Upper lobe of left lung (tissue), 6 donors: ENCODE measurements at places on chromosomes 7 and 10. TPM values are rescaled to one million over a fixed set of nuclear protein-coding genes. Genes with fewer than 3 reads are reported as not detected.

GRCh38 chr10:121121462-121121861, 270.3 kb downstream of the WDR11 start:
- H3K36me3 ChIP-seq = no peaks in the 10 kb centered on the region
- no peak overlapping the region for H3K27ac ChIP-seq
- H3K4me1 ChIP-seq = no peaks in the 10 kb centered on the region
- DNase-seq = no peak

DNA sequence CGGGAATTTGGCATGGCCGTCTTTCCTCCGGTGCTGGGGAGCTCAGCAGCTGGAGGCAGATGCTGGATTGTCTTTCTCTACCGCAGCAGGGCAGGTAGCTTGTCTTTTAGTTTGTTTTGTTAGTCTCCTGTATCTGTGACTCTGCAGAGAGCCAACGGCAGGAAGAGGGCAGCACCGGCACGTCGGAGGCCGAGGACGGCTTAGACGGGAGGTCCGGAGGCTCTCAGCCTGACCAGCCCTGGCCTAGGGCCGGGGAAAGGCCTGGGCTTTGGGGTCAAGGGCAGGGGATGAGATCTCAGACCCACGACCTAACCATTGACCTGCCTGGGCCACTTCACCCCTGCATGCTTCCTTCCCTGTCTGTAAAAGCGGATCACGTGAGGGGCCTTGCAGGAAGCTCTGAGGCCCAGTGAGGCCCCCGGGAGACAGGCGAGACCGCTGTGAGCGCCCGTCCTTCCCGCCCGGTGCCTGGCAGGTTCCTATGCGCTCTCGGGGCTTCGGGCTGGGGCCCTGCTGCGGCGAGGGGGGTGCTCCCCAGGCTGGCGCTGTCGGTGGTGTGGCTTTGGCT, 72.7 kb downstream of the LHPP start:
- H3K4me1 ChIP-seq = peaks cover 9% of the 10 kb centered on the region
- H3K36me3 ChIP-seq = no peaks in the 10 kb centered on the region
- no peaks in the 10 kb centered on the region for H3K27me3 ChIP-seq
- peak; percentile 83 for DNase-seq
- no peak overlapping the region for H3K4me3 ChIP-seq
- H3K27ac ChIP-seq = peak overlapping the region; percentile 42

- no peak overlapping the region for H3K4me3 ChIP-seq
- H3K27ac ChIP-seq = no peak overlapping the region
- H3K4me1 ChIP-seq = peaks cover 8% of the 10 kb centered on the region
- peaks cover 9% of the 10 kb centered on the region for H3K27me3 ChIP-seq
- H3K36me3 ChIP-seq = no peaks in the 10 kb centered on the region
- no peak for DNase-seq
These were observed 35.3 kb upstream of the AGK start for GRCh38 chr7:141515941-141516340.

GRCh38 chr10:70558295-70558694, 44.2 kb downstream of the PRF1 start:
- no peaks in the 10 kb centered on the region for H3K27me3 ChIP-seq
- H3K36me3 ChIP-seq = peaks cover 32% of the 10 kb centered on the region
- peaks cover 29% of the 10 kb centered on the region for H3K4me1 ChIP-seq
- no peak overlapping the region for H3K27ac ChIP-seq
- no peak overlapping the region for H3K4me3 ChIP-seq

- H3K4me1 ChIP-seq = peaks cover 3% of the 10 kb centered on the region
- H3K36me3 ChIP-seq = no peaks in the 10 kb centered on the region
- H3K27me3 ChIP-seq = no peaks in the 10 kb centered on the region
- no peak for DNase-seq
These were observed 19.5 kb downstream of the TSPAN33 start for GRCh38 chr7:129163875-129164544.

- H3K27ac ChIP-seq = no peak overlapping the region
- no peak overlapping the region for H3K4me3 ChIP-seq
- DNase-seq = no peak
- no peaks in the 10 kb centered on the region for H3K27me3 ChIP-seq
- peaks cover 9% of the 10 kb centered on the region for H3K36me3 ChIP-seq
- H3K4me1 ChIP-seq = no peaks in the 10 kb centered on the region
These were observed 27.1 kb upstream of the CC2D2B start for GRCh38 chr10:95880704-95881103.

GRCh38 chr10:16927546-16927945, 110.3 kb upstream of the RSU1 start:
- no peaks in the 10 kb centered on the region for H3K4me1 ChIP-seq
- no peaks in the 10 kb centered on the region for H3K27me3 ChIP-seq
- H3K4me3 ChIP-seq = no peak overlapping the region
- no peak overlapping the region for H3K27ac ChIP-seq
- DNase-seq = no peak

GRCh38 chr10:59303018-59303417, 59.3 kb downstream of the FAM13C start:
- H3K4me1 ChIP-seq = no peaks in the 10 kb centered on the region
- H3K27ac ChIP-seq = no peak overlapping the region
- no peaks in the 10 kb centered on the region for H3K36me3 ChIP-seq
- no peak overlapping the region for H3K4me3 ChIP-seq
- DNase-seq = no peak
- H3K27me3 ChIP-seq = no peaks in the 10 kb centered on the region

DNA sequence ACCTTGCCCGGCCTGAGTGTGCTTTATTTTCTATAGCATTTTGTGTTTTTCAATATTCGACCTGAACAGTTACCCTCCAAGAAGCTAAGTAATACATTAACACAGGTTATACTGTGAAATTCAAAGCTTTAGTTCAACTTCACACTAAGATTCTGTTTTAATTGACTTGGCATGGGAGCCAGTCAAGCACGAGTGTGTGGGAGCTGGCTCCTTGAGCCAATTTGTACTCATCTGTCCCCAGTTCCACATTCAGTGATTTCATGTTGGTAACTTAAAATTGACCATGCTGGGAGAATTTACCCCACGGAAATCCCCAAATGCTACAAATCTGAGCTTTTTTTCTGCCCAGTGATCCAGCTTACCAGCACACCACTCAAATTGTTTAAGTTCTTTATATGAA, 20.3 kb downstream of the TSPAN12 start:
- DNase-seq = no peak
- no peaks in the 10 kb centered on the region for H3K36me3 ChIP-seq
- H3K4me1 ChIP-seq = peaks cover 10% of the 10 kb centered on the region

- DNase-seq = peak; percentile 81
- H3K27me3 ChIP-seq = no peaks in the 10 kb centered on the region
- H3K4me1 ChIP-seq = peaks cover 29% of the 10 kb centered on the region
- H3K36me3 ChIP-seq = no peaks in the 10 kb centered on the region
These were observed 7.5 kb downstream of the DYNC2I1 start for GRCh38 chr7:158863611-158864506.

DNA sequence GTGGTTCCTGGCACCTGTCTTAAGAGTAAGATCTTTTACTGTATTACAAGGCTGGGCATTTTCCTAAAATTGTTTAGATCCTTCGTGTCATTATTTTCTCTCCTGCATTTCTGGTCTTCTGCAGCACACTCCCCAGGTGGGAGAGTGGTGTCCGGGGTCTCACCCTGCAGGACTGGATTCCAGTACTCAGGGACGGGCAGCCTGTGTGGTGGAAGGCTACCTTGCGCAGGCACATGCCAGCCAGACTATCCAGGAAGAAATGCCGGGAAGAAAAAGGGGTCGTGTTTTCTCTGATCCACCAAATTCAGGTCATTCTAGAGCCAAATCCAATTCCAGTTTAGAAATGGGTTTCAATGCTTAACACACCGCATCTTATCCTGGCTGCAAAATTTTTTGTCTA, 27.7 kb downstream of the CNPY1 start:
- no peaks in the 10 kb centered on the region for H3K27me3 ChIP-seq
- H3K4me1 ChIP-seq = no peaks in the 10 kb centered on the region
- H3K36me3 ChIP-seq = no peaks in the 10 kb centered on the region

GRCh38 chr7:7858559-7858958, 110.0 kb upstream of the GLCCI1 start:
- no peak overlapping the region for H3K4me3 ChIP-seq
- no peaks in the 10 kb centered on the region for H3K36me3 ChIP-seq
- H3K27ac ChIP-seq = no peak overlapping the region
- no peak for DNase-seq

DNA sequence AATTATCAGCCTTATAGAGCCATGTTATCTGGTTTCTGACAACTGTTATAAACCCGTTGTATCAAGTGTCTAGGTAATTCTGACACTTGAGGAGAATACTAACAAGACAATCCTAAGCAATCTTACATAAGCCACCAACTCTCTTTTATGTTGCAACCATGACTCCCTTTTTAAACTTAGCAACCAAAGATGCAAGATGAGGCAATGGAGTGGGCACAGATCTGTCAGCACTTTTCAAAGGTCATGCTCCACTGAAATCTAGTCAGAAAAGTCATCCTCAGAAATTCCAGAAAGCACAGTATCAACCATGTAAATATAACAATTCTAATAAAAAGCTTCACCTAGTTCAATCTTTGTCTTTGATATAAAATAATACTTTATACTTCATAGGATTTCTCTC, 77.0 kb upstream of the SEMA3A start:
- no peak for DNase-seq
- no peaks in the 10 kb centered on the region for H3K27me3 ChIP-seq
- no peaks in the 10 kb centered on the region for H3K36me3 ChIP-seq
- no peaks in the 10 kb centered on the region for H3K4me1 ChIP-seq
- H3K27ac ChIP-seq = no peak overlapping the region

GRCh38 chr7:122675011-122675410, 23.9 kb downstream of the RNF133 start:
- H3K4me3 ChIP-seq = no peak overlapping the region
- no peak overlapping the region for H3K27ac ChIP-seq
- H3K36me3 ChIP-seq = no peaks in the 10 kb centered on the region
- H3K4me1 ChIP-seq = no peaks in the 10 kb centered on the region
- no peak for DNase-seq
- no peaks in the 10 kb centered on the region for H3K27me3 ChIP-seq

- DNase-seq = no peak
- H3K27ac ChIP-seq = no peak overlapping the region
- no peaks in the 10 kb centered on the region for H3K4me1 ChIP-seq
- no peaks in the 10 kb centered on the region for H3K36me3 ChIP-seq
- H3K27me3 ChIP-seq = no peaks in the 10 kb centered on the region
- H3K4me3 ChIP-seq = no peak overlapping the region
These were observed 51.6 kb downstream of the NUDCD3 start for GRCh38 chr7:44438816-44439215.

GRCh38 chr7:112052993-112053736, 153.0 kb downstream of the DOCK4 start:
- H3K4me3 ChIP-seq = no peak overlapping the region
- H3K27ac ChIP-seq = peak overlapping the region; percentile 23
- H3K27me3 ChIP-seq = no peaks in the 10 kb centered on the region
- no peak for DNase-seq
- peaks cover 35% of the 10 kb centered on the region for H3K4me1 ChIP-seq
- no peaks in the 10 kb centered on the region for H3K36me3 ChIP-seq

DNA sequence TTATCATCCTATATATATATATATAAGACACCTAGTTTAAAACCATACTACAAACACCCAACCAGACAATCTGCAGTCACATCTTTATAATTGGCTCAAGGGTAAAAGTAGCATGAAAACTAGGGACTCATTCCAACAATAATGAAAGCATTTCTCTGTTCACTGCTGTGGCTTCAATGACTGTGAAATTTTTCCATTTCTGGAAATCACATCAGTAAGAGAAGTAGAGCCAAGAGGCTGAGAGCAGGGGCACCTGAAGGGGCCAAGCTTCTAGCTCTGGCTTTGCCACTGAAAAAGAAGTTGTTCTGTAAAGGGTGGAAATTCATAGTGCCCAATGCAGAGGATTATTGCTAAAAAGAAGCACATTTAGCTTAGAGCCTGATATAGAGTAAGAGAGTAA, 158.6 kb upstream of the GLI3 start:
- H3K27ac ChIP-seq = no peak overlapping the region
- no peaks in the 10 kb centered on the region for H3K4me1 ChIP-seq
- no peaks in the 10 kb centered on the region for H3K27me3 ChIP-seq
- no peaks in the 10 kb centered on the region for H3K36me3 ChIP-seq
- DNase-seq = no peak
- no peak overlapping the region for H3K4me3 ChIP-seq

- no peaks in the 10 kb centered on the region for H3K36me3 ChIP-seq
- no peak overlapping the region for H3K4me3 ChIP-seq
- no peak for DNase-seq
- H3K27ac ChIP-seq = no peak overlapping the region
- H3K27me3 ChIP-seq = no peaks in the 10 kb centered on the region
These were observed 79.2 kb downstream of the ADCY1 start for GRCh38 chr7:45653209-45653907.

FRAT2 gene
- 33.2 TPM for total RNA-seq

VWA2 gene
- 12.2 TPM for total RNA-seq

GPRIN2 gene
- 59.8 TPM for total RNA-seq

SUGCT gene
- total RNA-seq = 1.7 TPM

HTR7 gene
- total RNA-seq = 0.59 TPM

BUD23 gene
- total RNA-seq = 52.3 TPM

PON1 gene
- total RNA-seq = 1.0 TPM

PPP1R9A gene
- 22.2 TPM for total RNA-seq

ADRA2A gene
- total RNA-seq = 2.9 TPM

CTTNBP2 gene
- 3.3 TPM for total RNA-seq

SRGN gene
- total RNA-seq = 200 TPM

ZNF467 gene
- total RNA-seq = 8.2 TPM

MGAM2 gene
- 1.0 TPM for total RNA-seq
